ENCODE measurements at places on chromosomes 6 and 20. TPM values are rescaled to one million over a fixed set of nuclear protein-coding genes. Genes with fewer than 3 reads are reported as not detected.

GRCh38 chr6:156167016-156167624 is 610.1 kb upstream of the ARID1B start:
- no peak for DNase-seq

- DNase-seq = no peak
Observed at GRCh38 chr6:68732423-68732822, 97.3 kb downstream of the ADGRB3 start.

WFDC5 gene
- total RNA-seq = not detected

DNA sequence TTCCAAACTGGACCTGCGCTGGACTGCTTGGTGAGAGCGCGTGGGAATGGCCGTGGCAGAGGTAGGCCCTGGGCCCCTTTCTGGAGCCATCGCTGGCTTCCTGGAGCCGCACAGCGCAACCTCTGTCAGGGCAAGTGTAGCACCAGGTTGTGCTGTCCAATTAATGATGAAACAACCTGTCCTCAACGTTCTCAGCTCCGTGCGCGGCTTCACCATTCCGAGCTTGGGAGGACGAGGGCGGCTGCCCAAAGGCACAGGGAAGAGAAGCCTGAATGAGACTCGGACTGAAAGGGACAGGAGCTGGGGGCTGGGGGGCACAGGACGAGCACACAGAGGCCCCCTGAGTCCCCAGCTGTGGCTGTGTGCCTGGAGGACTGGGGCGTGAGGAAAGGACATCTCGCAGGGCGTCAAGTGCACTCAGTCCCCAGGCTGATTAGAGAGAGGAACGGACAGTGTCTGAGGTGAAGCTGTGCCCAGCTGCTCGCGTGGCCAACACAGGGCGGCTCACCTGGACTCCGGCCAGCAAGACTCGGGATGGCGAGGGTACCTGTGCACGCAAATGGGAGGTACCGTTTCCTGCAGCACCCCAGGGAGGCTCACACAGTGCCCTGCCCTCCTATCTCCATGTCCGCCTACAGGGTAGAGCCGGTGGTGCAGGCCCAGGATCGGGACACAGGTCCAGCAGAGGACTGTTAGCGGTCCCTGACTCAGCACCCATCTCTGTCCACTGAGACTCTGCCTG is 403.3 kb downstream of the TAF4 start:
- no peak for DNase-seq

DNA sequence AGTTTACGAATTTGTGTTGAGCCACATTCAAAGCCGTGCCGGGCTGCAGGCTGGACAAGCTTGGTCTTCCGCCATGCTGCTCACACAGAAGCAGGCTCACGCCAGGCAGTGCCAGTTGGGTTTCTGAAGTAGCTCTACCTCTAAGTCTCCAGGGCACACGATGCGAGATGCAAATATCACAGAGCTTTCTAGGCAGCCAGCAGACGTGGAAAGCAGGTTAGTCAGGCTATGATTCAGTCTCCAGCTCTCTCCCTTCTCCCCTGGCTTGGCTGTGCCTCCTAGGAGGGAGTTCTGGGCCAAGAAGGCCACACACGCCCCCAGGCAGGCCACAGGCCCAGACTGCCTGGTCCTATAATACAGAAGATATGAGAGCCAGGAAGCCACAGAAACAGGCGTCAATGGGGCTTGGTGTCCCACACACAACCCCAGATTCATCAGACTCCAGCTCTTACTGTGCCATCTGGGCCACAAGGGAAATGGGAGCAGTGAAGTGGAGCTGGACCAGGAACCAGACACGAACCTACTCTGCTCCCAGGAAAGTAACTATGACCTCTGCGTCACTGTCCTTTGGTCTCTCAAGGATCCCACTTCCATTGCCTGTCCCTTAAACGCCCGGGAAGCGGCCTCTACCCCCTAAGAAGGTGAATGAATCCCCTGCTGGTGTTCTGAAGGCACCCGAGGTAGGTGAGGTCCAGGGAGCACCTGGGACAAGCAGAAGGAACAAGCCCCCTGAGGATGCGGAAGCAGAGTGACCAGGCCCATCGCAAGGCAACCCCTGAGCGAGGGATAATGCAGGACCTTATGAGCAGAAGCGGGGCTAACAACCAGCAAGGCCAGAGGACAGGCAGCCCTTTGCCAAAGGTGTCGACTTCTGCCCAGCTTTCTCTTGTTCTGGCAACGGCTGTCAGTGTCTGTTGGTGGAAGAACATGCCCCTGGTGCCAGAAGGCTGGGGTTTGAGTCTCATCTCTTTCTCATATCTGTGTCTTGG is 61.2 kb downstream of the GFOD1 start:
- DNase-seq = no peak

GSTA2 gene
- total RNA-seq = not detected

DNA sequence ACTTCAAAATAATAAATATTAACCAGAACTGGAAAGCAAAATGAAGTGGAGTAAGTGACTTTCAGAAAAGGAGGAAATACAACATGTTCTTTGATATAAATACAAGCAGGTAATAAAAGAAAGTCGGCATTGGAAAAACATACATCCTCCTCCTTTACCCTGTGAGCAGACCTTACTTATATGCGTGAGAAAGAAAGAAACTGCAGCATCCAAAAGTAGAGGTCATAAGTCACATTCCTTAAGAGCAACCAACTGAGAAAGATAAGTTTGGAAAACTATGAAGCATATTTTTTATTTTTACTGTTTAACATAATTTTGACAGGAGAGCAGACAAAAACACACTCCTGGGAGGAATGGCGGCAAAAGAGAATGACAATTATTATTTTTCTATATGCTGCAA is 155.5 kb downstream of the HACE1 start:
- no peak for DNase-seq

- no peak for DNase-seq
Observed at GRCh38 chr6:13364842-13365241, 36.5 kb upstream of the TBC1D7 start.

TUBB2B gene
- 1.2 TPM for total RNA-seq

GRCh38 chr6:5998711-5999687 is 7.7 kb downstream of the NRN1 start:
- no peak for DNase-seq

GRCh38 chr20:58552366-58552934 is 37.3 kb upstream of the APCDD1L start:
- no peak for DNase-seq

PLCB4 gene
- 0.06 TPM for total RNA-seq

- DNase-seq = no peak
Observed at GRCh38 chr6:118468682-118469465, 79.2 kb upstream of the PLN start.

DNA sequence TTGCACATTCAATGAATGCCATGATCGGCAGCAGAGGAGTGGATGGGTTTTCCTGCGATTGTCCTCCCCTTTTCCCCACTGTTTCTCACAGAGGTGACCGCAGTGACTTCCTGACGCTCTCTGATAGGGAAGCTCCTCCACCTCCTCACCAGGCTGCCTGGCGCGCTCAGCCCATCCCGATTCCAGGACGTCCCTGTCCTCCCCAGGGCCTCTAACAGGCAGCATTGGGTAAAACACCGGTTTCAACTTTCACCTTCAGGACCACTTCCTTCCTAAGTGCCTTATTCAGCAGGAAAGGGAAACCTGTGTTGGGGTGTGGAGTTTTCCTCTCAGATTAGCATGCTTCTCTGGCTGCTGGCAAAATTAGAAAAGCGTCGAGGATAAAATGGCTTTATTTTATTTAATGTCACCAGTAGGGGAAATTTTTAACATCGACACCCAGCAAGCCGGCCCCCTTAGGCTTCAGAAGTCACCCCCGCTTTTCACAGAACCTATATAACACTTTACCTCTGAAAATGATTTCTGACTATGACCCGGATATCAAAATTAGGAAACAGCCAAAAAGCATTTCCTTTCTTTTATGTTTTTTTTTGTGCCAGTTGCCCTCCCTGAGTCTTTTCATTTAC is 570.4 kb upstream of the GJE1 start:
- DNase-seq = no peak

- no peak for DNase-seq
Observed at GRCh38 chr6:28794175-28795002, 129.4 kb downstream of the TRIM27 start.

DNA sequence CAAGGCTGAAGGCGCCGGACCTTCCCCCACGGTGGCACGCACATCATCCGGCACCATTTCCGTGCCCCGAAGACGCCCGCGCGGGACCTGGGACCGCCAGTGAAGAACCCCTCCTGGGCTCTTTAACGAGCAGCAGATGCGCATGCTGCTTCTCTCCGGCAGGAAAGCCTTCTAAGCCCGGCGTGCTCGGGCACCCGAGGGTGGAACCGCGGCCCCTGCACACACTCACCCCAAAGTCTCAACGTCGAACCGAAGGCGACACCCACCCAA is 240 bp downstream of the FOXQ1 start:
- DNase-seq = no peak

- no peak for DNase-seq
Observed at GRCh38 chr6:25244865-25245264, 34.3 kb upstream of the CARMIL1 start.

SLC32A1 gene
- not detected for total RNA-seq

- no peak for DNase-seq
Observed at GRCh38 chr6:125843593-125843992, 52.8 kb downstream of the NCOA7 start.

IL17F gene
- not detected for total RNA-seq

DNA sequence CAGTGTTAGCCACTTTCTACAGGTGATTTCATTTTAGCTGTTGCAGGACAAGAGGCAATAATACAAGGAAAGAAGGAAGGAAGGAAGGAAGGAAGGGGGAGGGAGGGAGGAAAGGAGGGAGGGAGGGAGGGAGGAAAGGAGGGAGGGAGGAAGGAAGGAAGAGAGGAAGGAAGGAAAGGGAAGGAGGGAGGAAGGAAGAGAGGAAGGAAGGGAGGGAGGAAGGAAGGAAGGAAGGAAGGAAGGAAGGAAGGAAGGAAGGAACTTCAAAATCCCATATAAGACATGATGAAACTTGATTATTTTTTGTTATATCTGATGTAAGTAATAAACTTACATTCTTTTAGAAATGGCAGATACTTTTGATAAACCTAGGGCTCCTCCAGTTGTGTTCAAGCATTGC is 83.6 kb downstream of the TFAP2B start:
- no peak for DNase-seq

MAFB gene
- total RNA-seq = 0.23 TPM

HRH3 gene
- not detected for total RNA-seq

- DNase-seq = peak; percentile 63
Observed at GRCh38 chr20:31675828-31676608, 38.3 kb downstream of the COX4I2 start.

DNA sequence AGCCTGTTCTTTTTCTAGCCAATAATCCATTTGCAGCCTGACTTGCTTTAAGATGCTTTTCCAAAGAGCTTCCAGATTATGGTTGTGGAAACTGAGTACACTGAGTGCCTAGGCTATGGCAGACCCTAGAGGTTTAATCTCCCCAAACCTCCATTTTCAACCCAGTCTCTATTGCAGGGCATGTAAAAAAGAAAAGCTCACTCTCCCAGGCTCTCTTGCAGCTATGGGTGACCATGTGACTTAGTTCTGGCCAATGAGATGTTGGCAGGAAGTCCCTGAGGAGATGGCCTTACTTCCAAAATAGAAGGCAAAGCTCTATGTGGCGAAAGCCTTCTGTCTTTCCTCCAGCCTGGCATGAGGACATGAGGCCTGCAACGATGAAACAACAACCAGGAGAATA is 3.8 kb downstream of the PDRG1 start:
- no peak for DNase-seq

GRCh38 chr6:167291623-167292300 is 647 bp downstream of the UNC93A start:
- no peak for DNase-seq

DNA sequence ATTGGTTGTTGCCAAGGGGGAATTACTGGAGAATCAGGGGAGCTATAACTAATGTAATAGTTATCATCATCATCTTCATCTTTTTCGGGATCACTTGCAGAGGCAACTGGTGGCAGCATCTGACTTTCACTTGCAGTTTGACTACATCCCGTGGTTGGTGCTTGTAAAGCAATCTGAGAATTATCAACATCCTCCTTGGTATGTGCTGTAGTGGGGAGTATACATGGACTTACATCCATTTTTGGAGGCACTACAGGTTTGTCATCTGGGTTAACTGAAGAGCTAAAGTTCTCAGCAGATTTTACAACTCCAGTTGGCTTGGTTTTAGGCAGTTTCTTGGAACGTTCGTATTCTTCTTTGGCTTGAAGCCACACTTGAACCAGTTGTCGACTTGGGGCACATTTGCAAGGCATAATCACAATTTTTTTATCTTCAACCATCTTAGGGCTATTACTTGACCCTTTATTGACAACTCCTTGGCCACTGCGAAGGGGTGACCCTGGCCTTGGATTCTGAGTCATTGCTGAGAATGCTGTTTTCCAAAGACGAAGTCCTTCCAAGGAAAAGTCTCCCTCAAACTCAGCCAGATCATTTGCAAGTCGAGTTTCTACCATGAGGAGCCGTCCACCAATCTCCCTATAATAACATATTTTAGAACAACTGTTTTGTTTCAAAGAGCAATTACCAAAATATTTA is 115.5 kb downstream of the REV3L start:
- no peak for DNase-seq

- DNase-seq = no peak
Observed at GRCh38 chr6:157538168-157538567, 157.2 kb downstream of the ZDHHC14 start.
